Ammon's horn (tissue), 1 donor: ENCODE measurements at places on chromosomes 1 and 21.

GRCh38 chr1:224182057-224182865, 779 bp upstream of the DEGS1 start:
- no peak for DNase-seq

DNA sequence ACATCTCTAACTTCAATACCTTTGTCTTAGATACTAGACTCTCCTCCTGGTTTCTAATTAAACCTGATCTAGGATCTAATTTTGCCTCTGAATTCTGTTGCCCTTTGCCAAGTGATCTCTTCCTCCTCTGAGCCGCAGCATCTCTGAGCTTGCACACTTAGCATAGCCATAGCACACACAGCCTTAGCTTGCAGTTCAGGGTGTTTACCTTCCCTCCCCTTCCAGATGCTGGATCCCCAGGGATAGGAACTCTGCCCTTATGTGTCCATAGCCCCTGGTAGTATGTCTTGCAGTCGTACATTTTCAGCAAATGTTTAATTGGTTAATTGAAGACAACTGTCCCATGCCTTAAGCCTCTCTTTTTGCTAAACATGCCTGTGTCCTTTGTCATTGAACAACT, 30.3 kb downstream of the SELL start:
- DNase-seq = no peak

DNA sequence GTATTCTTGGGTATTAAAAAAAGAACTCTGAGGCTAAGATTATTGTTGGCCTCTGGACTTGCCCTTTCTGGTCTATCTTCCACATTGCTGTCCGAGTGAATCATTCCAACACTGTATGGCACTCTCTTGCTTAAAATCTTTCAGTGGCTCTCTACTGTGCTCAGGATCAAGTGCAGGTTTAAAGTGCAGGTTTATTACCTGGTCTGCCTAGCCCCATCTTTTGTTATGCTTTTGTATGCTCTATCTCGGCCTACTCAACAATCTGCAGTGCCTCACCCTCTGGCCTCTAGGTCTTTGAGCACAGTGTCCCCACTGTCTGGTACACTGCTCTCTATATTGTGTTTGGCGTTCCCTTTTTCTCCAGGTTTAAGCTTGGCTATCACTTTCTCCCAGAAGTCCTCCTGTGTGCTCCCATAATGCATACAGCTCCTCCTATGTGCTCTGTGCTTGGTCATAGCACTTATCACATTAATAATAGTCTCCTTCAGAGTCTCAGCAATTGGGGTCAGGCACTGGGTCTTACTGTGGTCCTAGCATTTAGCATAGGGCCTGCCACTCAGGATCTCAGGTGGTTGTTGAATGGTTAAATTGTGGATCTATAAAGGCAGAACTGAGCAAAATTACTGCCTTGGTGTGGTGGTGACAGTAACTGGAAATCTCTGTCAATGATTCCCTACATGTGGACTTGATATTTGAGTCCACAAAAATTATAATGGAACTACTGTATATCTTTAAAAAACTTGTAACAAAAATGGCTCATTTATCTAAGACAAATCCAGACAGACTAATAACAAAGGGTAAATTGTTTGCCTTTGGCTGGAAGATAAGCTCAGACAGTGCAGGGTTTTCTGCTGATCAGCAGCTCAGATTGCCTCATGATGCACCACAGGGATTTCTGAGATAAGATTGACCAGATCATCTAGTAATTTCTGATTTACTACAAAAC, 10.6 kb upstream of the LDLRAD1 start:
- DNase-seq = peak; percentile 67

GRCh38 chr1:60747353-60747752, 335.0 kb upstream of the NFIA start:
- no peak for DNase-seq

DNA sequence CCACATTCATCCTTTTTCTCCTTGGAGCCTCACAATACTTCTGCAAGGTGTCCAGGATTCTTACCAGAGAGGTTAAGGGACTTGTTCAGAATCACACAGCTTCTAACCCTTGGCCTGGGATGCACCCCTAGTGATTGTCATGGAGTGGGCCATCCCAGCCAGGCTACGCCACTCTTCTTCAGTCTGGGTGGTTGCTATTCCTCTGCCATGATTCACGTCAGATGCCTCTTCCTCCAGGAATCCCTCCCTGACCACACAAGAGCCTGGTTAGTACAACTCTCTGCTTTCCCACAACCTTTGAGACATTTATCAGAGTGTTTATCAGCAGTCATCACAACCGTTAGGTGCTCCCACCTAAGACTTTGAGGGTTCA, 121.8 kb downstream of the EPHB2 start:
- DNase-seq = no peak

DNA sequence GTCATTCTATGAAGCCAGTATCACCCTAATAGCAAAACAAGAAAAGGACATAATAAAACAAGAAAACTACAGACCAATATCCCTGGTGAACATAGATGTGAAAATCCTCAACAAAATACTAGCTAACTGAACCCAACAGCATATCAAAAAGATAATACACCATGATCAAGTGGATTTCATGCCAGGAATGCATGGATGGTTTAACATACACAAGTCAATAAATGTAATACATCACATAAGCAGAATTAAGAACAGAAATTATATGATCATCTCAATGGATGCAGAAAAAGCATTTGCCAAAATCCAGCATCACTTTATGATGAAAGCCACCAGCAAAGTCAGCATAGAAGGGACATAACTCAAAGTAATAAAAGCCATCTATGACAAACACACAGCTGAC, 6.5 kb upstream of the PM20D1 start:
- no peak for DNase-seq

- DNase-seq = no peak
These were observed 51.7 kb downstream of the HSPG2 start for GRCh38 chr1:21885236-21886037.

GRCh38 chr1:178599087-178599486, 86.2 kb downstream of the TEX35 start:
- DNase-seq = no peak

DNA sequence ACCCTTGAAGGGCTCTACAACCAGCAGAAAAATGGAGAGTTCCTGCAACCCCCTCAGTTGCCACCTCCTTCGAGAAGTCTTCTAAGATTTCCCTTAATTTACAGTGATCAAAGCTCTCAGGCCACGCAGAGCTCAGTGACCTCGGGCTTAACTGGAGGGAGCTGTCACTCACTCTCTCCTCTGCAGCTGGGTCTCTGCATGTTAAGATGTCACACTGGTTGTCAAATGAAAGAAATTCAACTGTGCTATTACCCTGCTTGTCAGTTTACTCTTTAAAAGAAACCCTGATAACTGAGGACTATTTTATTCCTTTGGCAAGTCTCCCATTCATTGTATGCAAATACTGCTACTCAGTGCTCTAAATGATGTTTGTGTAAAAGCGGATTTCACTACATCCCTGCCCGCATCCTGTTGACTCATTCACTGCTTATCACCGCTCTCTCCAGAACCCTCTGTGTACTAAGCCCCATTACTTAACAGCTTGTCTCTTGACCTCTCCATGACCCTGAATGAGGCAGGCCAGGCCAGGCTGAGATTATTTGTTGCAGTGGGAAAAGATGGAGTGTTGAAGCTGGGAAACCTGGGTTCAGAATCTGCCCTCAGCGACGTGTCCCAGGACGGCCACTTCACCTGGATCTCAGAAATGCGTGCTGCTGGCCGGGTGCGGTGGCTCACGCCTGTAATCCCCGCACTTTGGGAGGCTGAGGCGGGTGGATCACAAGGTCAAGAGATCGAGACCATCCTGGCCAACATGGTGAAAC, 13.7 kb downstream of the DHRS3 start:
- DNase-seq = no peak

DNA sequence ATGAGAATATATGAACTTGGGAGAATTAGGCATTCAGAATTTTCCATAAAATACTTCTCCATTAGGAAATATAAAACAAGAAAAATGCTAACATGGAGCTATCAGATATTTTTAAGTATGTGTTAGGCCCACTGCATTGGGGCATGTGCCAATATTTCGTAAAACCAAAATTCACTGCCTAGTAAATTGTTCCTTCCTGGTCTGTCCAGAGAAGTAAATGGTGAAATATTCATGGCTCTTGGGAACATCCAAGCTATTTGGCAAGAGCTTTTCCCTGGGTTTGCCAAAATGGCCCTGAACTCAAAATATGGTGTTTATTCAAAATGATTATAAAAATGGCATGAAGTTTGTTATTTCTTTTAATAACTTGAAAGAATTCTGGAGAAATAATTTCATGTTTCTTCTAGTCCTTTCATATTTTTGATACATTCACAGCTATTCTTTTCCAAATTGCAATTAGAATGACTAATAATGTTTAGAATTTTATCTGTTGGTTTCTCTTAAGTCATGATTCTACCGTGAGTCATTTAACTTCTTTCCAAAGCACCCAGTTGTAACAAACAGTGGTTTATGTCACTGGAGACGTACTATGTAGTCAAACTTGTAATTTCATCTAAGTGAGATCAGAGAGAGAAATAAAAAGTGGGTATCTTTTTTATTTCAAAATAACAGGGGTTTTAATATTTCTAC, 25.7 kb upstream of the SLC19A2 start:
- DNase-seq = no peak

DNA sequence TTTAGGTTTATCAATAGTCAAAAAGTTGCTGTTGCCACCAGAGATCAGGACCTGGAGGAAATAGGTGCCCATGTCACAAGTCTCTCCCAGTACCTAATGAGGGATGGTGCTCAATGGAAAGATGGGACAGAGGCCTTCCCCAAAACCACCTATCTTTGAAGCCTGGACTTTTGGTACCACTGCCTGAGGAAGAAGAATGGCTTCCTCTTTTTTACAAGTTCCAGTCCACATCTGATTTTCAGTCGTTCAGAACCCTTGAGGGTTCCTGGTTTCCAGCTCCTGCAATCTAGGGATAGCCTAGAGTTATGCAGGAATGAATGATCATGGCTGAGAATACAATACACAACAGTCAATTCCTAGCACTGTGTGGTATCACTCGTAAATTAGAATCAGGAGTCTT, 5.7 kb downstream of the CATSPERE start:
- no peak for DNase-seq

DNA sequence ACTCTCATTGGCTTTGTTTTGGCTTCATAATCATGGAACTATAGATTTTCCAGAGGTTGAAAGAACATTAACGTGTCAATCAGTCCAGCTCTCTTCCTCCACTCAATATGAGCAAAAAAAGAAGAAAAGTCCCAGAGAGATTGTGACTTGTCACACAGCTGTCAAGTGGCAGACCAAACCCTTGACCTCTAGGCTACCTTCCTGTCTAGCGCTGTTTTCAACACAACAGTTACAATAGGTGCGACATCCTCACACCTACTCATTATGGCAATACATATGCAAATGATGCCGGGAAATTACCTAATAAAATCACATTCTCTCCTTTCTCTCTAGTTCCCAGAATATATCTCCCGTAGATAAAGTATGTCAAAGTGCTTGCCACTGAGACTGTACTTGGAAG, 1.1 kb downstream of the WARS2 start:
- peak; percentile 5 for DNase-seq

DNA sequence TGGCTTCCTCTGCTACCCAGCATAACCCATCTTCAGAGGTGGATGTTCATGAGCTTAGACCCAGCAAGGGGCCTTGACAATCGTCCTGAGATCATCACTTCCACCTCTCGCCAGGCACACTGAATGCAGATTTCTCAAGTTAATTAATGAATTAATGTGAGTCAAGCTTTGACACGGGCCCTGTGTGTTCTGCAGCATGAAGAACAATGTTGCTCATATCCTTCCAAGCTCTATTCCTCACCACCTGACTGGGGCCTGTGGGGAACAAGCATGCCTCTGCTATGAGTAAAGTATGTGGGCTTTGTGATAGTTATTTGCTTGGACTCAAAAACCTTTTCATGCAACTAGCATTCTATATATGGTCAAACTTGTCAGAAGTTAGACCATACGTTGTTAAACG, 122.0 kb downstream of the SEC16B start:
- no peak for DNase-seq

GRCh38 chr21:42424914-42425541, 21.3 kb downstream of the UBASH3A start:
- DNase-seq = no peak

DNA sequence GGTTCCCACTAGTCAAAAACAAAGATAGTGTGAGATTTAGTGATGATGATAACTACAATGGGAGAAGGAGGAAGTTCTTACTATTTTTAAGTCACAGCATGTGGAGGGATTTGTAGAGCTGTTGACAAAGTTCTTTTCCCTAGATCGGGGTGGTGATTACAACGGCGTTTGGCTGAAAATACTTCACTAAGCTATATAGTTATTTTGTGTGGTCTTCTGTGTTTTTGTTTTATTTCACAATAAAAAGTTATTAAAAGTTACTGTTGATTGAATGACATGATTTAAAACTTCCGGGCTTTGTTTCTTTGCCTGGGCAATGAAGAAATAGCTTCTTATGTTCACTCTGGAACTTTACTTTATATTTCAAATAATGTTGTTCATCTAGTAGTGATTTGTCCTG, 47.3 kb upstream of the SSX2IP start:
- DNase-seq = no peak

DNA sequence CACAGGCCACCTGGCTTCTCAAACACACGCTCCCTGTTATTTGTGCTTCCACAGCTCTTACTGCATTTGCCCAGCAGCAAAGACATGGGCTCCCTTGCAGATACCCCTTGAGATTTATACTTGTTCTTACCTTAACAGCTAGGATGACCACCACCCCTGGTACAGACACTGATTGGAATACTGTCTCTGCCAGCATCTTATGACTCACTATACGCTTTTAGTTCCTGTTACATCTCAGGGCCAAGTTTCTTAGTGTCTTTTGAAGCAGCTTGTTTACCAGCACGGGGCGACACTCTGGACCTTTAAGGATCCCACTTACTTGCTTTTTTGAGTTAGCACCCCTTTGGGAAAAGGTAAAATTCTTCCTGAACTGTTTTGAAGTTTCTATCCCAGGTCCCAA, 874.8 kb downstream of the KCNT2 start:
- no peak for DNase-seq

- no peak for DNase-seq
These were observed 13.9 kb upstream of the ACTA1 start for GRCh38 chr1:229447809-229448252.

- no peak for DNase-seq
These were observed 293.3 kb upstream of the RUNX1 start for GRCh38 chr21:35342440-35342839.

DNA sequence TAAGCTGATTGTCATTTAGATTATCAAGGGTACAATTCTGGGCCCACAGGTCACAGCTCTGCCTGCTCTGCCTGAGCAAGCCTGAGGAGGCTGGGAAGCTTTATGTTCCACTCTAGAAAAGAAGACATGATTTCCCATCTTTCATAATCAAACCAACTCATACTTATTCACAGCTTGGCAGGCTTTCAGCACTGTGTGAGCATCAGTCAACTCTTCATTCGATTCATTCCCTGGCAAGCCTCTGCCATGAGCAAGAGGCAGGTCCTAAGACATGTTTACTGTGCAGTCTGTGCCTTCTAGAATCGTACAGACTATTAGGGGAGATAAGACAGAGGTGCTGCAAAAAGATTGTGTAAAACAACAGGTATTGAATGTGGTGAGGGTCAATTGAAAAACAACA, 24.5 kb upstream of the KIRREL1 start:
- peak; percentile 29 for DNase-seq
